Umbilical cord (tissue), 2 donors: ENCODE measurements at places on chromosomes 1 and 21. TPM values are rescaled to one million over a fixed set of nuclear protein-coding genes. Genes with fewer than 3 reads are reported as not detected.

GRCh38 chr1:78688697-78689096 lies 39.1 kb downstream of the IFI44 start:
- peak; percentile 57 for DNase-seq

Gene SERTAD4
- total RNA-seq, result 6.5 TPM

- DNase-seq, result no peak
Measured at GRCh38 chr1:67476906-67477305, 46.7 kb upstream of the SERBP1 start.

DNA sequence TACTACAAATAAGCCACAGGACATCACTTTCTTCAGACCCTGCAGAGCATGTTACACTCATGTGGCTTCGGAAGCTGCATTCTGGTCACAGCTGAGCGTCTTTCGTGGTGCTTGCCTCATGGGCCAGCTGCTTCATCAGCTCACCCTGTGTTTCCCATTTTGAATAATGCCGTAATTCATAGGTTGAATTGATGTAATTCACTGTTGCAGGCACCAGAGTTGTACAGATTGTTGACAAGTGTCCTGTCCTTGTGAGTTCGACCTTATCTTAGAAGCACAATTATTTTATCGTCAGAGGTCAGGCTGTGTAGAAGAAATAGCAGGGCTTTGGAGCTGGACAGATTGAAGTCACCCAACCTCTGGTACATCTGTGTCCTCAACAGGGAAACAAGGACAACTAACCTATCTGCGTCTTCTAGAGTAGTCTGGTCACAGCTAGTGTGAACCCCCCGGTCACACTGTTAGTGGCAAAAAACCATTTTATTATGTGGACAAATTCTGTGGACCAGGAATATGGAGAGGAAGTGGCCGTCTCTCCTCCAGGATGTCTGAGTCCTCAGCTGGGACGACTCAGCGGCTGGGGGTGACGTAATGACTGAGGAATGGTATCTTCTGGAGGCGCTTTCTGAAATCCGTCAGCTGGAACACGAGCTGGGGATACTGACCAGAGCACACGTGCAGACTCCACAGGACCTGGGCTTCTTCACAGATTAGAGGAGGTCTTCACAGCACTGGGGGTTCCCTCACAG lies 17.8 kb downstream of the PKNOX1 start:
- DNase-seq, result peak; percentile 95

Gene SRGAP2B
- total RNA-seq, result 42.9 TPM

DNA sequence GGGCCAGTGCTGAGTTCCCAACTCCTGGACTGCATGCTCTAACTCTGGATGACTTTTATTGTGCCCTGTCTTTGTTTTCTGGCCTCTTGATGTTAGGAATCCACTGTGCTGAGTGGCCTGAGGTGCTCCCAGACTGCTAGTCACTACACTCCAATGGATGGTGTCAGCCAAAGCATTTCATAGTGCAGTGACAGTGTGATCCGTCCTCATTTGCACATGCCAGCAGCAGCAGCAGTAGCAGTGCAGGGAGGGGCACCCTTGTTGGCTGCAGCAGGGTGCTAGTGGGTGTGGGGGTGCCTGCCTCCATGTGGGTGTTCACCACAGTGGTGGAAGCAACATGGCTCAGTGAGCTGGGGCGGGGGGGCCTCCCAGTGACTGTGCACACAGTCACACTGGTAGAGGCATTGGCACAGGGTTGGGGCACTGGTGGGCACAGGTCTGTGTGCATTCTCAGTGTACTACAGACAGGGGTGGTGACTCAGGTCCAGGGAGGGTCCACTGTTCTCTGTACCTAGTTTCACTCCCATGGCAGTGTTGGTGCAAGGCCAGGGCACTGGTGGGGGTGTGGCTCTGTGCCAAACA lies 214.0 kb downstream of the ZC3H11B start:
- DNase-seq, result no peak

Gene ANKRD65
- 1.7 TPM for total RNA-seq

Gene MTARC1
- total RNA-seq, result 7.7 TPM

Gene WNT3A
- not detected for total RNA-seq

Gene RER1
- 71.3 TPM for total RNA-seq

DNA sequence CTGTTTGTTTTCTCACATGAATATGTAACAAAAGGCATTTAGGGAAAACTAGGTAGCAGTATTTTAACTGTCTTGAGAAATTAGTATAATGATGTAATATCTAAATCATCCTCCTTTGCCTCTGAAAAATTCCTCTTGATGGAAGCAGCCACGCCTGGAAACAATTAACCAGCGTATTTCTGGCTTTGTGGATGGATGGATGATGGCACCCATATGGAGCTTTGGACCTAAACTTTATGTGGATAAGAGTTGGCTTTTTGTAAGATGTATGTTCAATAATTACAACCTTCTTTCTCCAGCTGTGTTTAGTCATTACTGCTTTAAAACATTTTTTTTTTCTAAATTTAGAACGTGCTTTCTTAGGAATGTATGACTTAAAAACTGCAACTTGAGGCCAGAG lies 12.7 kb downstream of the CDCA8 start:
- peak; percentile 47 for DNase-seq

DNA sequence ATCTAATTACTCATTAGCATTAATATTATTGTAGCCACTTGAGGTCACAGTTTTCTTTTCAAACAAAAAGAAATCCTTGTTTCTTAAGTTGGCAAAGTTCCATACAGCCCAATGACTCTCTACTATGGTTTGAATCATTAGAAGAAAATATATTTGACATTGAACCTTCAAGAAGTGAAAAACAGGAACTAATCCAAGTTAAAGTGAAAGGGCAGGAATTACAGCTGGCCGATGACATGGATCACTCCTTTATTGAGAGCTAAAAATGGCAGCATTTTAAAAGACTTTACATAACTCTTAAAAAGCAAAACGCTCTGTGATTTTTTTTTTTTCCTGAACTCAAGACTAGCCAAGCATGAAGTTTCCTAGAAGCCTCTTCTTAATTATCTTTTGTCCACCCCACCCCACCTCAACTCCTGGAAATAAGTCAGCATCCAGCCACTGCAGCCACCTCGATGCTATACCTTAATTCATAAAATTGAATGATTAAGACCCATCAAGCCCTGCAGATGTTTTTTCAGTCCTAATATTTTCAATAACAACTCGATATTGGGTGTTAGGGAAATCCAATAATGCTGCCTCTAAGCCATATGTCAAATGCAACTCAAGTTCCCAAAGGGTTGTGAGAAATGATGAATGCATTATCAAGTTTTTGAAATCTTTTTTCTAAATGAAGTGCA lies 323.1 kb downstream of the HHIPL2 start:
- DNase-seq, result peak; percentile 43
